Glutamatergic neuron (in vitro differentiated cells): ENCODE measurements at places on chromosomes 1 and 21. TPM values are rescaled to one million over a fixed set of nuclear protein-coding genes. Genes with fewer than 3 reads are reported as not detected.
A peak's percentile ranks its signal among the peaks of the same experiment; 100 is the strongest.

DNA sequence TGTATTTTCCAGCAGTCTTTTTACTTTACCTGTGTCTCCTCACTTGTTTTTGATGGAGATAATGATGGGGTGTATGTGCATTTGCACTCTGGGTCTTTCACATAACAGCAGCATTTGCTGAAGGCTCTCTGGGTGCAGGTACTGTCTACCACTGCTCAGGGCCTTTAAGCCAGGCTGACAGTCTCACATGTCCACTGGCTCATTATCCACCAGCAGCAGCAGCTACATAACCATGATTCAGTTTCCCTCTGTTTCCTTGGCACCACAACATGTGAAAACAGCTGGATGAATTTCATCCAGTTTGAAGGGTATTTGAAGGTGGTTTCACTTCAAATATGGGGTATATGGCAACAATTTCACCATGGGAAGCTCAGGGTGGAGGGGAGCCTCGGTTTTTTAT, 41.2 kb upstream of the ROR1 start:
- no peak for DNase-seq

GRCh38 chr21:43731476-43731875, 12.5 kb downstream of the PDXK start:
- DNase-seq: no peak

GRCh38 chr1:166843769-166844596, 4.7 kb downstream of the POGK start:
- DNase-seq: no peak

DNA sequence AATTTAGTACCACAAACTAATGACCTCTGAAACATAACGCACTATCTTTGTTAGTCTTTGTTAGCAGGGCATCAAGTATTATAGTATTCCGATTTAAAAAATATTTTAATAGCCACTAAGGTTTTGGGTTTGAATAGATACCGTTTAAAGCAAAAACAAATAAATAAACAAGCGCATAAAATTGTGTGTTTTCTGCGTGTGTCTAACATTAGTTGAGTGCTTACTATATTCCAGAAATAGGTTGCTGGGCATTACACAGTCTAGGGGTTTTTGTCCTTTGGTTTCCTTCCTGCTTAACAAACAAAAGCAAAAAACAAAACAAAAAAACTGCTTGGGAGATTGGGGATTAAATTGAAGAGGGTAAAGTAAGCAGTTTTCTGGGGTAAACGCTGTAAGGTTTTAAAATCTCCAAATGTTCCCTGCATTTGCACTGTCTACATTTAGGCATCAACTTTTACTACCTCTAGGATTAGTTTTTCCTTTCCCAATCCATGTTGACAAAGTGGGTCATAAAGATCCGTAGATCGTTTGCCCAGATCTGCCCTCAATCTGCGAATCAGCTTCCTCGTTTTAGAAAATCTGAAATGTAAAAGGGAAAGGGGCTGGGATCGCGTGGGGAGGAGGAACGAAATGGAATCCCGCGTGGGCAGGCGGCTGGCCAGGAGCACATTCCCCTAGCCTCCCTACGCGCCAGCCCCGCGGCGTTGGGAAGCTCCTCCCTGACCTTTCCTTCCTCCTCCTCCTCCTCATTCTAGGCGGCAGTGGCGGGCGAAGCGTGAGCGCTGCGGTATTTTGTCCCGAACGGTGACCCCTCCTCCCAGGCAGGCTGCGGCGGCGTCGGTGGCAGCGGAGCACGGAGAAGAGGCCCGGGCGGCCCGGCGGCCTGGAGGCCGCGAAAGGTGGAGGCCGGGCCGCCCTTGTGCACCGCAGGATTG, at the start of gene KCTD3:
Gene KCTD3 (plus strand): TSS at position 749 of the 935 bp plus-strand sequence. CDS start 382 bp downstream, outside the sequence.
- peak; percentile 89 for DNase-seq

GRCh38 chr1:44786138-44786840, 1.7 kb downstream of the BEST4 start:
- DNase-seq: peak; percentile 82

Gene VPS13D
- total RNA-seq: 32.8 TPM

Gene APCS
- not detected for total RNA-seq

Gene LHX8
- total RNA-seq: not detected

Gene FAM72C
- 0.22 TPM for total RNA-seq

DNA sequence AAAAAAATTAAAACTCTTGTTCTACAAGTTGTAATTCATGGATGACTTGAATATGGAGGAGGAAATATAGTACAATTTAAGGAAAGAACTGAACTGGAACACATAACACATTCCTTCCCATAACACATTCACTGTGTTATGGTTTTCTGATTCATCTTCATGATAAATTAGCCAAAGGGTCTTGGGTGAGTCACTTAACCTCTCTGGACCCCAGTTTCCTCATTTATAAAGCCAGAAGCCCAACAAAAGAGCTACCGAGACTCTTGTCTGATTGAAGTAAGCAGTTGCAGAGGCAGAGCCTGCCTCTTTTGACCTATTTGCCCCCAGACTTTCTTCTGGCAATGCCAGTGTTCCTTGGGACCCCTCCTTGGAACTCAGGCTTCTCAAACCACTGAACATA, 161.9 kb upstream of the KCTD3 start:
- DNase-seq: no peak

GRCh38 chr21:34363733-34364132, at the start of gene KCNE2:
KCNE2 (plus strand) TSS chr21:34364006; CDS start chr21:34370479, 6,473 bp downstream.
- no peak for DNase-seq

Gene C2CD2
- total RNA-seq: 0.78 TPM

Gene DNM3
- total RNA-seq: 11.4 TPM

Gene MANEAL
- total RNA-seq: 112 TPM

DNA sequence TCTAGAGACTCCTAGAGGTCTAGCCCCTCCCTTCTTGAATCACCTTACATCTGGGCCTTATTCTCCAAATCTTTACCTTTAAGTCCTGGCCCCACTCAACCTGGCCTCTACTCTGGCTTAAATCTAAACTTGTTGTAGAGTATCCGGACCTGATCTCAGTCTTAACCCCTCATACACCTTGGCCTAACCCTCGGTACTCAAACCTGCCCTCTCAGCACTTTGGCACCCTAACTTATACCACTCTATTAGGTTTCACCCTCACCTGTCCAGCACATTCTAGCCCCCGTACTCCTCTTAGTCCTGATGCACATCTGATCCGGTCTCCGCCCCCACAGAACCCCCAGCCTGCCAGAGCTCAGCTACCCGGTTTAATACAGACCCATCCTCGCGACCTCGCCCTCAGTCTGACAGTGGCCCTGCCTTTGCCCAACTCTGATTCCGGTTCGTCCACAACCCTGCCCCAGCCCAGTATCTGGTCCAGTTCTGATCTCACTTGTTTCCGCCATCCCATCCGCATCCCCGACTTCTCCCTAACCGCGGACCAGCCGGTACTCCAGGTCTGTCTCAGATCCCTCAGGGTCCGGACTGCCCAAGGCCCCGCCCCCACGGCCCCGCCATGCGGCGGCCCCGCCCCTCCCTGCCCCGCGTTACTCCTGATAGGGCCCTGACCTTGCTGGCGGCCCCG, 1.5 kb downstream of the TRIM62 start:
- peak; percentile 94 for DNase-seq

Gene DLGAP3
- 44.8 TPM for total RNA-seq
